ENCODE measurements at places on chromosomes 4 and X. TPM values are rescaled to one million over a fixed set of nuclear protein-coding genes. Genes with fewer than 3 reads are reported as not detected.

Gene XG
- total RNA-seq = 1.2 TPM

Gene ATP2B3
- total RNA-seq = 0.20 TPM

Gene TEX13C
- total RNA-seq = not detected

Gene GPR143
- total RNA-seq = not detected

Gene SMIM31
- total RNA-seq = not detected

Gene FGFBP1
- total RNA-seq = not detected

Gene PARM1
- 3.0 TPM for total RNA-seq

Gene GYPB
- not detected for total RNA-seq

Gene BMPR1B
- total RNA-seq = 0.53 TPM

Gene FAM114A1
- total RNA-seq = 431 TPM

Gene HMX1
- total RNA-seq = not detected

Gene STBD1
- 11.1 TPM for total RNA-seq

Gene TCP11X2
- not detected for total RNA-seq

Gene MAGIX
- total RNA-seq = 4.2 TPM

Gene ZCCHC13
- total RNA-seq = not detected

Gene CNGA1
- total RNA-seq = 4.5 TPM

Gene FAM9B
- not detected for total RNA-seq

Gene ERVMER34-1
- total RNA-seq = not detected

Gene OCIAD1
- 106 TPM for total RNA-seq

Gene GAGE12G
- total RNA-seq = not detected

Gene DGAT2L6
- total RNA-seq = not detected
